Stimulated activated CD4-positive, alpha-beta T cell treated with anti-CD3 and anti-CD28 coated beads, Interleukin-4, amount 100 ng/mL, for 4 hours (primary cell): ENCODE measurements at places on chromosomes 6 and 20.
A peak's percentile ranks its signal among the peaks of the same experiment; 100 is the strongest.

GRCh38 chr6:75611702-75612375, 10.2 kb downstream of the SENP6 start:
- peak; percentile 49 for DNase-seq

DNA sequence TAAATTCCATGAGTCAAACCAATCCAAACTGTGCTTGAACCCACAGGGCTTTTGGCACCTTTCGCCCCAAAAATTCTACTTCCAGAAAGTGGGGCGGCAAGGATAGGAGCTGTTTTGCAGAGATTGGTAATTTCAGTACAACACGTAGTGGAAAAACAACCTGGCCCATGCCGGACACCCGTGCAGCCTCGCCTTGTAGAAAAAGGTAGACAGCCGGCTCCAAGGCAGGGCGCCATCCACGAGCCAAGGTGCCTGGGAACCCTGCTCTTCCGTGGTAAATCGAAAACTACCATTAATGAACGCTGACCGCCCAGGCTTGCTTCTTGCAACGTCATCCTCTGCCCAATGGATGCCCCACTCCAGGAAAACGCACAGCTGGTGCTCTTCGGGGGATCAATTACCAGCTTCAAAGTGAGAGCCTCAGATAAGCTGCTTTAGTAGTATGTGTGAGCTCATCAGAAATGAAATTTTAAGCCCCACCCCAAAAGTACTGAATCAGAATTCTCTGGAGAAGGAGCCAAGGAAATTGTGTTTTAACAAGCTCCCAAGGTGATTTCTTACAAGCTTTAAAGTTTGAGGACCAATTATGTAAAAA, 1.8 kb downstream of the OOEP start:
- no peak for DNase-seq

- DNase-seq = no peak
Measured at GRCh38 chr6:133410638-133411435, 169.7 kb downstream of the EYA4 start.

GRCh38 chr20:602111-602970, 7.8 kb downstream of the TCF15 start:
- DNase-seq = no peak

- DNase-seq = no peak
Measured at GRCh38 chr6:52739134-52739533, 24.1 kb downstream of the GSTA2 start.

- no peak for DNase-seq
Measured at GRCh38 chr6:53375847-53376246, 27.1 kb upstream of the ELOVL5 start.

DNA sequence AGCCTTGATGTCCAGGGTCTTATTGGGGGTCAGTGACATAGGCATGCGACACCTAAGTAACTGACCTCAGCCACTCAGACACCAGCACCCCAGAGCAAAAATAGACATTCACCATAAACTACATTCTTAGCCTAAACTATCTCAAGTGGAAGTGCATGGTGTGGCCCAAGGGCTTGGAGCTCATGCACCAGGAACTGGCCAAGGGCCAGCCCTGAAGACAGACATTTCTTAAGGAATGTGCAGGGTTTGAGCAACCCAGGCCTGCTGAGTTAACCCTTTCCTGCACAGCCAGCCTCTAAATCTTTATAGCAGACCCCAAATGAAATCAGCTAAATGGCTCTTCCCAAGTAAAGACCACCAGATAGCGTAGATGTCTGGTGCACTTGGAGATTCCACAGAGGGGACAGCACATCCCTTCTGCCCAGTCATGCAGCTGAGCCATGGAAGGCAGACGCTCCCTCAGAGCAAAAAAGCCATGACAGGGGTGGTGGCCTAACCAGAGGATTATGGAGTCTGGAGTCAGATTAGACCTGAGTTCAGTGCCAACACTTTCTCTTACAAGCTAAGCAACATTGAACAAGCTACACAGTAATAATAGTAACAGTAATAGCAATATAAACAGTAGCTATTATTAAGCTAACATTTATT, 222.6 kb downstream of the ZMYND8 start:
- no peak for DNase-seq

GRCh38 chr6:79646006-79646405, 14.9 kb downstream of the SH3BGRL2 start:
- DNase-seq = no peak

DNA sequence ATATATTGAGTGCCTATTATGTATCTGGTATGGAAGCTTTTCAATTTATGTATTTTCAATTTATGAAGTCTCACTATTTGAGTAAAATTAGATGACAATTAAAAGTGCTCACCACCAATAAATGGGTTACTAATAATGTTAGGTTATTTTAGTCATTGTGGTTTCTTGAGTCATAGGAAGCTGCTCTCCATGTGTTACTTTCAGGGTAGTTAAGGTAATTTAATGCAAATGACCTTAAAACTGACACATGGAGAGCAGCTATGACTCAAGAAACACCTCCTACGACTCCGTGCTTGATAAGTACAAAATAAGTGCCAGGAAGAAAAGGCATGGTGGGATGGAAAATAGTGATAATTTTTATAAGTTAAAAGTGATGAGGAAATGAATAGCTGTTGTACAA, 16.5 kb upstream of the TINAG start:
- DNase-seq = no peak

GRCh38 chr6:6994796-6995195, 113.0 kb upstream of the RREB1 start:
- DNase-seq = no peak

GRCh38 chr6:134165561-134166201, 113.3 kb upstream of the SLC2A12 start:
- no peak for DNase-seq

DNA sequence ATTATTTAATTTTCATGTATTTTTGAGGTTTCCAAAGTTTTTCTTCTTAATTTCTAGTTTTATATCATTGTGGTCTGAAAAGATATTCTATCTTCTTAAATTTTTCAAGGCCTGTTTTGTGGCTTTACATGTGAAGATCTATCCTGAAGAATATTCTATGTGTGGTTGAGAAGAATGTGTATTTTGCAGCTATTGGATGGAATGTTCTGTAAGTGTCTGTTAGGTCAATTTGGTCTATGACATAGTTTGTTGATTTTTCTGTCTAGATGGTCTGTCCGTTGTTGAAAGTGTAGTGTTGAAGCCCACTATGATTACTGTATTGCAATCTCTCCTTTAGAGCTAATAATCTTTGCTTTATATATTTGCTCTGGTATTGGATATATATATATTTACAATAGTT, 125.7 kb downstream of the CRYBG1 start:
- no peak for DNase-seq
